Brain (organoid and tissue), 16 donors: ENCODE measurements at places on chromosomes 5 and 9. TPM values are rescaled to one million over a fixed set of nuclear protein-coding genes. Genes with fewer than 3 reads are reported as not detected.

GRCh38 chr5:179624841-179625271 is 1.4 kb upstream of the HNRNPH1 start:
- no peak for DNase-seq

DNA sequence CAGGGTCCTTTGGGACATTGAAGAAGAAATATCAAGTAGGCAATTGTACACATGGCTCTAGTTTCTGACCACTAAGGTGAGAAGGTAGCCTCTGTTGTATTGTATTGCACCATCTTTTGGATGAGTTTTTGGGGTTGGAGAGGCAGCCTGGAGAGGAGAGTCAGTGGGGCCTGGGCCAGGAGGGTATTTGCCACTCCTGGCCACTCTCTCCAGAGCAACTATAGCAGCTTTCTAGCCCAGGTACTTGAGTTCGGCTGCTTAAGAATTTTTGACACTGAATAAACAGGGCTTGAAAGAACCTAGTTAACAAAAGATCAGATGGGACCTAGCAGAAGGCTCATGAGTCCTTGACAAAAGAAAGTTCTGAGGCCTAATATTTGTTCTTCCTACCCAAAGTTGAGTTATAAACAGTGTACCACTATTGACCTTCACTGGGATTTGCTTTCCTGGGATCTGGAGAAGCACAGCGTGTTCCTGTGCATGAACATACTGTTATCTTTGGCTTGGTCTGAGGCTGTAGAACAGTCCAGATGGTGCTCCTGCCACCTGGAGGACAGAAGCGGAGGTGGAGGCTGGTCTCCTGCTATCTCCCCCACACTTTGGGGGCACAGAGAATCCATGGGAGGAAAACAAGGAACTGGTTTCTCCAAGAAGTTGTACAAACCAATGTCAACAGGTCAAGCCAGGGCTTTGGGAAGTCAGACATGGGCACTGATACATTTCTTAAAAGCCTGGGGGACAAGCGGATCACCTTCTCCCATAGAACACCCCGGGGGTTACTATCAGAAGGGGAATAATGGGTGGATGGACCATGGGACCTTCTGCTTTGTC is 110.4 kb upstream of the LIFR start:
- no peak for DNase-seq

- peak; percentile 45 for DNase-seq
Measured at GRCh38 chr9:93953496-93954433, 1.4 kb downstream of the BARX1 start.

DNA sequence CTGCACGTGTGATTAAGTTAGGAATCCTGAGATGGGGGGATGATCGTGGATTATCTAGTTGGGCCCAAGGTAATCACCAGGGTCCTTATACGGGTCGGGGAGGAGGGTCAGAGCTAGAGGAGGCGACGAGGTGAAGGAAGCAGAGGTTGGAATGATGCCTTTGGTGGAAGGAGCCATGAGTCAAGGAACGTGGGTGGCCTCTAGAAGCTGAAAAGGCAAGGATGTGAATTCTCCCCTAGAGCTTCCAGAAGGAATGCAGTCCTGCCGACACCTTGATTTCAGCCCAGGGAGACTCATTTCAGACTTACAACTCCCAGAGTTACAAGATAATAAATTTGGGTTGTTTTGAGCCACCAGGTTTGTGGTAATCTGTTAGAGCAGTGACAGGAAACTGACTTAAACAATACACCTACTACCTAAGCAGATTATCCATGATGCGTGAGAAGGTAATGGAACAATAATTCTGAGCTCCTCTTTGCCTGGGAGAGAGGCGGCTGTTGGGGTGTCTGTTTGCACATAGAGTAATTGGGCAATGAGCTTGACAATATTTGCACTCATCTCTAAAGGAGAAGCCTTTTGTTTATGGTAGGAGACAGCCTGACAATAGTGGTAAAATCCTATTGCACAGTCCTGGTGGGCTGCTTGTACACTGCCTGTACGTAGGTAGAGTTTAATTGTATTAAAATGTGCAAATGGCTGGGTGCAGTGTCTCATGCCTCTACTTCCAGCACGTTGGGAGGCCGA is 129.3 kb upstream of the IER5L start:
- DNase-seq: no peak

DNA sequence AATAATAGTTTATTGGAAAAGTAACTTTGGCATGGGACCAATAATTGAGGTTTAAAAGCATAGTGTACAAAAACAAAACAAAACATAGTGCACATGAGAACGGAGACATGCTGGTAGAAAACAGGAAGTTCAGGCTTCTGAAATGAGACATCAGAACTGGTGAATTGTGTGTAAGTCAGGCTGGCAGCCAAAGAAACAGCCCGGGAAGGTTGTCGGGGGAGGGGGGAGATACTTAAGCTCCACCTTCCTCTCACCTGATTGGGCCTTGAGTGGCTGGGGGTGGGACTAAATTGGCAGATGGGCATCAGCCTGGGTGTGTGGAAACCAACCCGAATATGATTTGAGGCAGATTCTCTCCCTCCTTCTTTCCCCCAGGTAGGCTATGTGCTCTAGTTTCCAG is 256.3 kb downstream of the SMARCA2 start:
- DNase-seq: no peak

GRCh38 chr5:86977190-86977589 is 290.5 kb upstream of the RASA1 start:
- DNase-seq: no peak

DNA sequence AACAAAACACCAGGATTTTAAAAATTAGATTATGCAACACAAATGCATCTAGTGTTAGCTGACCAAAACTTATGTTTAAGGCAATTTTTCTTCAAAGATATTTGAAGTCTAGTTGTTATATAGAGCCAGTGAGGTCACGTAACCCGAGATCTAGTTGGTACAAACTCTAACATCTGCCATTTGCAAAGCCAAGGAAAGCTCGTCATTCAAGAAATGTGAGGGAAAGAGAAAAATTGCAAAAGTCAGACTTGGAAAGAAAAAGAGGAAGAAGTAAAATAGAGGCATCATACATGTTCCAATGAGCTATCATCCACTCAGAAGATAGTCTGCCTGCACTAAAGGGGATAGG is 293.4 kb upstream of the PUM3 start:
- DNase-seq: no peak

- peak; percentile 97 for DNase-seq
Measured at GRCh38 chr5:125411744-125412560, 665.5 kb upstream of the ZNF608 start.

- no peak for DNase-seq
Measured at GRCh38 chr9:106419829-106420228, 443.1 kb upstream of the ZNF462 start.

DNA sequence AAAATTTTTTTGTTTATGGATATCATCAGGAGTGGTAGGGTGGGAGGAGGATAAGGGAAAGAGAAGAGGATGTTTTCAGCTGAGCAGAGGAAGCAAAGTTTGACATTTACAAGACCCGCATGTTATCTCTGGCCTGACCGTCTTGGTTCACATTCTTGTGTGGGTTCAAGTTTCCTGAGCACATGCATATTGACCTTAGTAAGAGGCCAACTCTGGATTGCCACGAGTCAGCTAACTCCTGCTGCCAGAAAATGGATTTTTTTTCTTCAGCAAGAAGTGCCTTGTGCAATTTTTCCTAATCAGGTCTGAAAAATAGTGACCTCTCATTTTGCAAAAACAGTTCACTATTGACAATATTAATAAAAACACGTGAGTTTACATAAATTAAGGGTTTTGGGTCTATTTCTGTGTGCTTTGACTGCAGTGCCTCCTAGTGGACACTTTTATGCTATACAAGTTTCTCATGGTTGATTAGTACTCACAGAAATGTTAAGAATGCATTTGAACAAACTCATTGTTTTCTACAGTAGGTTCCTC is 27.1 kb upstream of the BASP1 start:
- peak; percentile 73 for DNase-seq

DNA sequence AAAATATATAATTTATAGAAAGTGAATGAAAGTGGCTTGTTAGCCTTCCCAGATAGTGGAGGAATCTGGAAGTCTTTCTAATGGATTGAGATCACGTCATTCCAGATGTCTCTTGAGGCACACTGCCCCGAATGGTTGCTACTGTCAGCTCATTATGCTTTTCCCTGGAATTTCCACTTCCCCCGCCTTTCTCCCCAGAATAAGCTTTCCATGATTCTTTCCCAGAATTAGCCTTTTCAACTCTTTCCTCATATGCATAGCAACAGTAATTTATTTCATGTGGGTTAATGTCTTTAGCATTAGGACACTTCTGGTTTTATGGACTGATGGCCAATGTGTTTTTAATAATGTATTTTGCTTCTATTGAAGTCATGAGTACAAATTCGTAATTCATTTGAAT is 81.5 kb downstream of the PALM2AKAP2 start:
- DNase-seq: no peak

GRCh38 chr9:37796232-37796631 is 4.4 kb upstream of the DCAF10 start:
- no peak for DNase-seq

GRCh38 chr5:149257131-149257530 is 14.5 kb upstream of the AFAP1L1 start:
- DNase-seq: no peak

DNA sequence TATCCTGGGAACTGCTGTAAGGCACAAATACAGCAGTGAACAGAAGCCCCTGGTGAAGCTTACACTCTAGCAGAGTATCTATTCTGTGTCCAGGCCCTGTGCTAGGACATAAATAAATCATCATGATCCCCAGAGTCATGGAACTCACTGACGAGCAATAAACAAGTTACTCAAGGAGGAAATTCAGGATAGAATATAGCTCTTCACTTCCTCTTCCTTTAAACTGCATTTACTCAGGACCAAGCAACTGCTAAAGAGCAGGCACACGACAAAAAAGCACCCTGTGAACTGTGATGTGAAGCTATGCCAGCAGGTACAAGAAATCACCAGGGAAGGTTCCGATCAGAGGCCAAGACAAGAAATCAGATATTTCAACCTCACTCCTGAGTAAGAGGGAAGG is 47.8 kb upstream of the NR5A1 start:
- DNase-seq: no peak

- DNase-seq: no peak
Measured at GRCh38 chr9:114227288-114228015, 72.1 kb downstream of the COL27A1 start.

DNA sequence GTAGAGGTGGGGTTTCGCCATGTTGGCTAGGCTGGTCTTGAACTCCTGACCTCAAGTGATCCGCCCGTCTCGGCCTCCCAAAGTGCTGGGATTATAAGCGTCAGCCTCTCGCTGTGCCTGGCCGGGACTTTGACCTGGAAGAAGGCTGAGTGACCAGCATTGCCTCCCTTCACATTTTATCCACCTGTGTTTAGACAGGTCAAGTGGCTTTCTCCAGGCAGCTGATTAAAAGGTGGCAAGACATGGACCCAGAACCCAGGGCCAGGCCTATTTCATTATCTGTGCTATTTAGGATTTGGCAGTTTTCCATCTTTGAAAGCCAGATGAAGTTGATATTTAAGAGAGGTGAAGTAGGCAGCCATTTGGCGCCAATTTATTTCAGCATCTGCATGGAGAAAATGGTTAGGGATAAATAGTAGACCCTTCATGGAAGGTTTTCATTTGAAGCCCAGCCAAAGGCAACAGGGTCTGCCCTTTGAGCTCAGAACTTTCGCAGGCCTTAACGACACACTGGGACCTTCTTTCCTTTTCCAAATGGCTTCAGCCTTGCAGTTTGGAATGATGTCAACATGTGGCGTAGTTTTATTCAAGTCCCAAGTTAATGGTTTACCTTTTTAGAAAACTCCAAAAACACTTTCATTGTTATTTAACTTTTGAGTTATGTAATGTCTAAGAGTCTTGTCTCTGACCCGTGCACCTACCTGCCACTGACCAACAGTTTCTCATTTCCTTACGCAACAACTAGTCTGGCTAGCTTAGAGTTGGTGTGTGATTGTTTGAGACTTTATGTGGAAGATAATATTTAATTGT is 8.4 kb downstream of the DAPK1 start:
- DNase-seq: no peak

- DNase-seq: no peak
Measured at GRCh38 chr9:115913696-115914095, 239.9 kb upstream of the PAPPA start.

GRCh38 chr9:93636667-93637066 is 60.3 kb downstream of the PHF2 start:
- DNase-seq: no peak

GRCh38 chr5:61311836-61312808 is 19.9 kb upstream of the ZSWIM6 start:
- no peak for DNase-seq

- no peak for DNase-seq
Measured at GRCh38 chr5:119032656-119033055, 38.2 kb upstream of the DMXL1 start.

GRCh38 chr9:117815948-117816347 is 111.7 kb downstream of the TLR4 start:
- no peak for DNase-seq

The PSMB7 gene
- 525 TPM for polyA plus RNA-seq

The CCDC187 gene
- polyA plus RNA-seq: 5.3 TPM

The LCN9 gene
- polyA plus RNA-seq: not detected

The PCDHB6 gene
- 1.5 TPM for polyA plus RNA-seq

The SPARC gene
- 920 TPM for polyA plus RNA-seq

The CAAP1 gene
- polyA plus RNA-seq: 12.5 TPM
